ENCODE measurements at places on chromosomes 7 and 10.

DNA sequence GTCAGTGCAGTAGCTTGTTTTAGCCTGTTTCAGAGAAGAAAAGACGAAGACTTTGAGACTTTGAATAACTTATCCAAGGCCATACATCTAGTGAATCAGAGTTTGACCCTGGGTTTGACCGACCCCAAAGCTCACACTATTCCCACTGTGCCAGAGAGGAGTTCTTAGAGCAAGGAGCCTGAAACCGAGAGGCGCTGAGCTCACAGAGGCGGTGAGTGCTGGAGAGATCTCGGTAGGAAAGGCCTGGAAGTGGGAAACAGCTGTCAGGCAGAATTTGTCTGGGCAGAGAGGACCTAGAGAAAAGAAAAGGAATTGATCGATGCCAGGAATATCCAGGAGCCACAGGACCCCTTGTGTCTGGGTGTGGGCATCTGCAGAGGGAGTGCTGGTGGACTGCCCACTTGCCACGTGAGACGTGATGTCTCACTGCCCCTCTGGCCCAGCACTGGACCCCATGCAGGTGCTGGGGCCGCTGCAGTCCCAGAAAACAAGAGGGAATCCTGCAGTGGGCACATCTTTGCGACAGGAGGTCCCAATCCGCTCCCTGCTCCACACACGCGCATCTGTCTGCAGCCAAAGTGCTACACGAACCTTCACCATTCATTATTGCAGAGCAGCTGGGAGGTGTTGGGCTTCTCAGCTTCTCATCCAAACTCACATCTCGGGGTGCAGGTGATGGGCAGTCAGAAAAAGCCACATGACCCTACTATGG, 6.2 kb downstream of the CALML3 start:
- DNase-seq, result no peak

- DNase-seq, result peak; percentile 83
Measured at GRCh38 chr10:96089670-96090462, 40.2 kb upstream of the ZNF518A start.

DNA sequence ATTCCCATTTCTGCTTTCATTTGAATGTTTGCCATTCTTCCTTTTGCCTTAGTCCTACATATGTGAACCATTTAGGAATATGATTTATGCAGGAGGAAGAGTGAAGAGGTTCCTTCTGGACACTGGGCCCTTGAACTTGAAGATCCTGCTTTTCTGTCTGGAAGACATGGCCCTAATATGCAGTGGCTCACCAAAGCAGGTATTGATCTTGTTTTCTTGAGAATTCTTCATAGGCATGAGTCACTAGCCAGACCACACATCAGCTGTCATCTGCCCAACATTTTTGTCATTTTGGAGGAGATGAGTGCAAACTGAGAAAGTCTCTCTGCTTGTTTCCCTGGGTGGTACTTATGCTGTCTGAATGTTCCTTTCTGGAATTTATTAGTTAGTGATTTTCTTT, 382.6 kb downstream of the LRMDA start:
- no peak for DNase-seq

DNA sequence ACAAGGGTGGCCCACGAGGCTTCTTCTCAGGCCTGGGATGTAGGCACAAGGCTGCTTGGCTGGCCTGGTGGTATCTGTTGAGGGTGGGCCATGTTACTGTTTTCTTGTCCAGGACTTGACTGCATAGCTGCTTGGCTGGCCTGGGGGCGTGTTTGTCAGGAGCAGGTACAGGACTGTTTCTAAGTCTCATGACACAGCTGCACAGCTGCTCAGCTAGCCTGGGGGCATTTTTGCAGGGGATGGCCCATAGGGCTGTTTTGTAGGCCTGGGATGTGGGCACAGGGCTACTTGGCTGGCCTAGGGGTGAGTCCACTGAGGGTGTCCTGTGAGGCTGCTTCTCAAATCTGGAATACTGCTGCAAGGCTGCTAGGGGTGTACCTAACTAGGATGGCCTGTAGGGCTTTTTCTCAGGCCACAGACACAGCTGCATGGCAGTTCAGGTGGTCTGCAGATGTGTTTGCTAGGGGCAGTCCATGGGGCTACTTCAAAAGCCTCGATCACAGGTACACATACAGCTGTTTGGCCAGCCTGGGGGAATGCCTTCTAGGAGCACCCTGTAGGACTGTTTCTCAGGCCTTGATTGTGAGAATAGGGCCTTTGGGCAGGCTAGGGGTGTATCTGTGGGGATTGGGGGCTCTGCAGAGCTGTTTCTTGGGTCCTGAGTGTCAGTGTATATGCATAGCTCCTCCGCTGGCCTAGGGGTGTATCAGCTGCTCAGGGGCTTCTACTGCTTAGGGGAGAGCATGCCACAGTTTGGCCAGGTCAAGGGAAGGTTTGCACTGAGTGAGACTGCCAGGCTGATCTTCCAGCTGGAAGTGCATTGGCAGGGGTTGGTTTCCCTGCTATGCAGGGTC, 26.6 kb upstream of the PLA2G12B start:
- no peak for DNase-seq

- DNase-seq, result no peak
Measured at GRCh38 chr7:157656195-157656769, 319.5 kb downstream of the DNAJB6 start.

DNA sequence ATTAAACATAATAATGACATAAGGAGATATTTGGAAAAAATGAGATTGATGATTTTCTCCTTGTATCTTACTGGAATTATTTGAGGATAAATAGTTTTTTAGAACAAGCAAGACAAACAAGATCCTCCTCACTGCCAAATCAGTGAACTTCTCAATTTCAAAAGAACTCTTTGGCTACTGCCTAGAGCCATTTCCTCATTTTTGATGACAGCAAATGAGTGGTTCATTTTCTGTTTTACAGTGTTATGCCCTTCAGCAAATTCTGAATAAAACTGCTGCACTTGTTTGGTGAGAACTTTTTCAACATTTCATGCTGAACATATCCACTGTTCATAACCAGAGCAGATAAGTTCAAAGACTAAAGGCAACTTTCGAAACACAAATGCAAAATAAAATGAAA, 42.5 kb upstream of the AHR start:
- DNase-seq, result no peak

All from stimulated activated CD8-positive, alpha-beta memory T cell treated with anti-CD3 and anti-CD28 coated beads, Interleukin-4, amount 100 ng/mL, for 4 hours (primary cell).